ENCODE measurements at places on chromosomes 11 and 22.

DNA sequence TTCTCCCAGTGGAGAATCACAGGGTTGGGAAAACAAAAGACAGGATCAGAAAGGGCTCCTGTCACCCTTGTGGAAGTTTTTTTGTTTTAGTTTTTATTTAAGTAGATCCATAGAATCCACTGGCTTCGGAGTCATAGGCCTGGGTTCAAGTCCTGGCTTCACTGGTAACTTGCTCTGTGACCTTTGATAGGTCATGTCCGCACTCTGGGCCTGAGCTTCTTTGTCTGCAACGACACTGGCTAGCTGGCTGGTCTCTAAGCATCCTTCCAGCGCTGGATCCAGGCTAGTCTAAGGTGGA, 1.4 kb downstream of the ZFTA start:
- H3K36me3 ChIP-seq, result no peaks in the 10 kb centered on the region
- DNase-seq, result no peak
- H3K4me3 ChIP-seq, result peak overlapping the region; percentile 83
- no peaks in the 10 kb centered on the region for H3K27me3 ChIP-seq
- no peak overlapping the region for H3K27ac ChIP-seq

DNA sequence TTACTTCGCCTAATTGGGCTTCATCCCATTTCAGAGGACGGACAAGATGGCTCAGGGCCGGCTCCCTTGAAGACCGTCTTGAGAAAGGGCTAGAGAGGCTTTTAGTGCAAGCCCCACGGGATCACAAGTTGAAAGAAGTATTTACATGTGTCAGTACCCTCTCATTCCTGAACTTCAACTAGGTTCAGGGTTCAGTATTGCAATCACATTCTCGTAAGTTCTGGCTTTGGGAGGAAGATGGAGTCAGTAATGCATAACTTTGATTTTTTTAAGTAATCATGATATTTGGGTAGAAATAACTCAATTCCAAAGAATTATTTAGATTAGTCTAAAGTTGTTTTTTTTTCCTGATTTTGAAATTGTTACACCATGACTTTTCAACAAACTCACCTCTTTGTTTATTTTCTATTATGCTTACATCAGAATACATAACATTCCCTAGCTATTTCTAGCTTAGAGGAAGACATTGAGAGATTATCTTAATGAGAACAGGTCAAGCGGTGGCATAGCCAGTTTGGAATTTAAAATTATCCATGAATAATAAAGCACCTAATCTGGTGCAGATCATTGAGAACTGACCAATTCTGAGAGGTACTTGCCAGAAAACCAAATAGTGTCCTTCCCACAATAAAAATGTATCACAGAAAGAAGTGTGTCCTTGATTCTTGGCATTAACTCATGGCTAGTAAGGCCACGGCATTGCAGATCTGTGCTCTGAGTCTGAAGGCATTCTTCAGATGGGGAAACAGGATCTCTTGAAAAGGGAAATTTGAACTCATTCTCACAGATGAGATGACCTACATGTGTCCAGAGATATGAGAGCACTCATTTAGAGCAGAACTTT, 92.1 kb upstream of the BLID start:
- H3K27ac ChIP-seq, result no peak overlapping the region
- H3K4me1 ChIP-seq, result peaks cover 35% of the 10 kb centered on the region
- no peak for DNase-seq
- no peaks in the 10 kb centered on the region for H3K27me3 ChIP-seq

DNA sequence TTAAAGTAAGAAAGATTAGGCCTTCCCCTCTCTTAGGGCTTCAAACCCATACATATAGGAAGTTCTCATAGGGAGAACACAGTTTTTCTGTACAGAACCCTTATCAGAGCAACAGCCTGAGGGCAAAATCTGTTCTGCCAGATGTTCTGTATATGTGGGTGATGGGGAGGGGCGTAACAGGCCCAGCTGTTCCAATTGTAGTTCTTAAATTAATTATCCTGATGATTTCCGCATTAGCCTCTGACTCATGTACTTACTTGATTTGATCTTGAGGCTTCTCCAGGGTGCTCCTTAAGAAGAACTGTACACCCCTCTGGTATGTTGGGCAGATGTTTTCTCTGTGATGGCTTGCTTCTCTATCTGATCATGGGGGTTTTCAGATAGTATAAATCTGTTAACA, 123.1 kb upstream of the C11orf87 start:
- H3K4me1 ChIP-seq, result peaks cover 4% of the 10 kb centered on the region
- no peak overlapping the region for H3K27ac ChIP-seq
- no peaks in the 10 kb centered on the region for H3K36me3 ChIP-seq
- no peaks in the 10 kb centered on the region for H3K27me3 ChIP-seq
- no peak overlapping the region for H3K4me3 ChIP-seq

DNA sequence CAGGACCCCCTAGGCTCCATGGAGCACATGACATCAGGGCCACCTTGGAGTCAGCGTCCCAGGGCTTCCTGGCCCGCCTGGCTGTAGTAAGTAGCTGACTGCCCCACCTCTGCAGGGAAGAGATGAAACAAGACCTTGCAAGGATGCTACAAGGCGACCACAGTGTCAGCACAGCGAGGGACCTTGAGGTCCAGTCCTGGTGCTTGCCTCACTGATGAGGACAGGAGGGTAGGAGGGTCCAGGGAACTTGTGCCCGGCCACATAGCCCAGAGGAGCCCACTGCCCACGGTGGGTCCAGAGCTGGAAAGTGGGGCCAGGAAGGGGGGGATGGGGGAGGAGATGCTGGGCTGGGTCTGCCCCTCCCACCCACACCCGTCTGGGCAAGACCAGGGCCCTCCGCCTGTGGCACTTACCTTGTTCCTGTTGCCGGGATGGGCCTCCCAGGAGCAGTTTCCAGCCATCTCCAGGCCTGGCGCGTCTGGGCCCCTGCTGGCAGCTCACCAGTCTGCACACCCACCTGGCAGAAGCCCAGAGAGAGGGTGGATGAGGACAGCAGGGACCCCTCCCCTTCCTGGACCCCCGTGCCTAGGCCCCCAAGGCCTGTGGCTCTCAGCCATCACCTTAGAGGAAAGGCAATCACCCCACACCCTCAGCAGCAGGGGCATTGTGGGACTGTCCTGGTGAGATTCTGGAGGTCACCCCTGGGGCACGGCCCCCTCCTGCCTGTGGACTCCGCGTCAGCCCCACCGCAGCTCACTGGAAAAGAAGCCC, 3.4 kb downstream of the MRGPRF start:
- H3K4me1 ChIP-seq, result peaks cover 57% of the 10 kb centered on the region
- H3K4me3 ChIP-seq, result no peak overlapping the region
- H3K27ac ChIP-seq, result peak overlapping the region; percentile 55
- no peak for DNase-seq
- H3K27me3 ChIP-seq, result peaks cover 32% of the 10 kb centered on the region

DNA sequence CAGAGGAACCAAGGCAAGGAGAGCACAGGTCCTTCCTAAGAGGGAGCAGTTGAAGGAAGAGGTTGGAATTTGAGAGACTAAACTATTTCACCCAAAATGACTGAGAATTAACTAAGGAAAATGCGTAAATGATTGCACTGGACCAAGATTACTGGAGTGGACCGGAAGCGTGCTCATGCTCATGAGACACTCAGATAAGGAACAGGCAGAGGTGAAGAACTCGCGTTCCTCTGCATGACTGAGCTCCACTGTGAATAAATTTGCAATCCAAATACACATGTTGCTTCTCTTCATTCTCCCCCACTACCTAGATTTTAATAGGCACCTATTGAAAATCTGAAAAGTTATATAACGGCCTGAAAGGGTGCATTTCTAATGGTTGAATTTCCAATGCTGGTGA, 207.0 kb downstream of the KIRREL3 start:
- no peaks in the 10 kb centered on the region for H3K4me1 ChIP-seq
- no peak overlapping the region for H3K27ac ChIP-seq
- H3K4me3 ChIP-seq, result no peak overlapping the region
- no peaks in the 10 kb centered on the region for H3K36me3 ChIP-seq

DNA sequence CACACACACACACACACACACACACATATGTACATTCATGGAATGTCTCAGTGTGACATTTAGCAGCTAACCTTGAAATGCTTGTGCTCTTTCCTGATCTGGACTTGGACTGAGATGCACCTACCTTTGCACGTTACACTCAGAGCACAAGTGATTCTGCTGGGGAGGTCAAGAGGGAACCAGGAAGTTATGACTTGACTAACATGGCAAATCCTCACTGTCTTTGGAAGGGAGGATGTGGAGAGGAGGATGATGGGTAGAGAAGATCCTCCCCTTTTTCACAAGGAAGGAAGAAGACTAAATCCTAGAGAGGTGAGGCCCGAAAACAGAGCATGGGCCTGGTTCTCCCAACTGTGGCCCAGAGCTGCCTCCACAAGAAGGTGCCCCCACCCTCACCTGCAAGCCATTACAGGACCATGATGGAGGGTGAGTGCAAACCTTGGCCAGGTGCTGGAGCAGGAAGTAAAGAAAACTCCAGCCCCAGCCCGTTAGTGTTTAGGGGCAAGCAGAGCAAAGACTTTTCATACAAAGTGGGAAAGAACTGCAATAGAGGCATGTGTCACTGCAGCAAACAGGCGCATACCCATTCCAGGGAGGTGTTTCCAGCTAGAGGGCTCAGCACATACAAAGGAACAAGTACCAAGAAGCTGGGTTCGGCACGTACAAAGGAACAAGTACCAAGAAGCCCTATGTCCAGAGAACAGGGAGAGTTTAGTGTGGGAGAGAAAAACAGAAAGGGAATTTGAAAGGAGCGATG, 26.4 kb downstream of the SCN4B start:
- H3K36me3 ChIP-seq, result no peaks in the 10 kb centered on the region
- no peaks in the 10 kb centered on the region for H3K27me3 ChIP-seq
- H3K4me3 ChIP-seq, result no peak overlapping the region
- H3K4me1 ChIP-seq, result no peaks in the 10 kb centered on the region

Measured in heart right ventricle (tissue), 16 donors.